ENCODE measurements at places on chromosomes 2 and 18.

GRCh38 chr2:108403494-108403893 is 25.7 kb downstream of the SULT1C4 start:
- DNase-seq: no peak

DNA sequence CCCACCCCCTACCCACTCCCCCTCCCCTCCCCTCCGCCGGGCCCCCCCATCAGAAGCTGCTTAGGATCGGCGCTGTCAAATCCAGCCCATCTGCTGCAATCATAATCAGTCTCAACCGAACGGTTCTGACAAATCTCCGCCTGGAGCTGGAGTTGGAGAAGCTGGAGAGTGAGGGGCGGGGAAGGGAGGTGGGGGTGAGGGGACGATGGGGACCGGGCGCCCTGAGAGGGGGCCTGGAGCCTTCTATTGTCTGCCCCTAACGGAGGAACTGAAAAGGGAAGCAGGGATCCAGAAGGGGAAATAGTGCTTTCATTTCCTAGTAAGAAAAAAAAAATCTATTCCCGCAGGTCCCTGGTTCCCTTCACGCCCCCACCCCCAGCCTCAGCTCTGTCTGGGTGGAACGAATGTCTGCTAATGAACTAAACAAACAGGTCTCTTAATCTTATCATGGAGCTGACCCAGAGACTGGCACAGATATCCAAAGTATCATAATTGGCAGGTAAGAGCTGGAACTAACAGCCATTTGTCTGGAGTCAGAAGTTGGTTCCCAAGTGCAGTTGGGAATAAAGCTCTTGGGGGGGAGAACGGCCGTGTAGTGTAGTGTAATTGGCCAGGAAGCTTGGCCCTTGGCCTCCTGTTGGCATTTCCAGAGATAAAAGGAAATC is 301.2 kb downstream of the NCKAP5 start:
- peak; percentile 35 for DNase-seq

DNA sequence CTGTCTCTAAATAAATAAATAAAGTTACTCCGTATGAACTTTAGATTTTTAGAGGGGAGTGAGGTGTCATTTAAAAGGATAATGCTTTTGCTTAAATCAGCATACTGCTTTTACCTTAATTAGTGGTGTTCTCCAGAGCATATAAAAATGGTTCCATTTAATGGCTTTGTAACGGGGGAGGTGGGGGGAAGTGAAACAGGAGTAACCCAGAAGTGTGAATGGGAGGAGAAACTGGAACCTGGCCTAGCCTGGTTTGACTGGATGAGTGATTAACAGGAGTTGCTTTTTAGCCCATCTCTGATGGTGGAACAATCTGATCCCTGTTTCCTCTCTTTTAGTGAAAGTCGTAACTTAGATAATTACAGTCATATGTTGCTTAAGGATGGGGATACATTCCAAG is 1.6 kb downstream of the CNDP2 start:
- no peak for DNase-seq

- no peak for DNase-seq
Observed at GRCh38 chr2:8926356-8926755, 77.1 kb downstream of the MBOAT2 start.

GRCh38 chr18:59428018-59428417 is 69.0 kb upstream of the LMAN1 start:
- DNase-seq: no peak

DNA sequence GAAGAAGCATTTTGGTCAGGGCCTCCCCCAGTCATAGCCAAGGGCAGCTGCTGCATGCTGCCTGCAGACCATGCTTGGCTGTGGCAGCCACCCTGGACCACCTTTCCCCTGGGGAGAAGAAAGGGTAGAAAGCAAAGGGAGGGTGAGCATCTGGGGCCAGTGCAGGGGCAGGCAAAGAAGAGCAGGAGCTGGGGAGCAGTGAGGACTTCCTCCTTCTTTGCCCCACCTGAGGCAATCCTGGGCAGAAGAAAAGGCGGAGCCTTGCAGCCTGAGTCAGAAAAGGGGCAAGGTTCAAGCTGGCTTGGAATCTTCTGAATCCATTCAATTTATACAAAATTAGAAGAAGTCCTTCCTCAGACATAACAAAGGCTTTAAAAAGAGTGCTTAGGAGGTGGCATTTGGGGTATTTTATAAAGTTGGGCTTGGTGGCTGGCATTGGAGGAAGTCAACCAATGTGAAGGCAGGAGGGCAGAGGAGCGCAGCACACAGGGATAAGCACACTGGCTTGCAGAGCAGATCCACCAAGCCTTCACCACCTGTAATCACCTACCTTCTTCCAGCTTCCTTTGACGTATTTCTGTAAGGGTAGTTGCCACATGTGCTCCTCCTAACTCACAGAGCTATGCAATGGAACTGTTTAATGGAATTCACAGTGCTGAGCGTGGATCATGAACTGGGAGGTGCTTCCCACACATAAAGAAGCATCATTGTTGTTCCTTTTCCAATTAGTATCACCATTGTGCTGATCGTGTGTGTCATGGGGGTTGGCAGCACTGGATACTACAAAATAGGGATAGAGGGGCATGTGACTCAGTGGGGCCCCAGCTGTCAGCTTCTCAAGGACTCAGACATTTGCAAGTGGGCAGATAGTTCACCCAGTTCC is 154.4 kb upstream of the EPAS1 start:
- no peak for DNase-seq

GRCh38 chr2:154588838-154589237 is 109.7 kb upstream of the KCNJ3 start:
- no peak for DNase-seq

GRCh38 chr18:21074336-21075323 is 37.0 kb downstream of the ROCK1 start:
- DNase-seq: no peak

DNA sequence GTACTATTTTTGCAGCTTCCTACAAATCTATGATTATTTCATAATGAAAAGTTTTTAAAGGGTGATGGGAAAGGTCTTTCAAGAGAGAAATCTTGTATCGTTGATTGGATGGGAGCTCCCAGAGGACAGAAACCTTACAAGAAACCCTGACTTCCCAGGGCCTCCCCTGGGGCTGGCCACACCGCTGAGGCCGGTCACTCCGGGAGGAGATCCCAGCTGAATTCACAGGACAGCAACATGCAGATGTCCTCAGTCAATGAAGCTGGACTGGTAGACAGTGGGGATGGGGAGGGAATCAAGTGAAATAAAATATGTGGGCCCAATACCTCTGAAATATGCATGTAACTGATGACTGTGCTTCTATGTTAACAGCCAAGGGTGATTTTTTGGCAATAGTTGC is 135.6 kb downstream of the TFCP2L1 start:
- DNase-seq: no peak

GRCh38 chr2:143263066-143263625 is 133.9 kb downstream of the ARHGAP15 start:
- DNase-seq: no peak

DNA sequence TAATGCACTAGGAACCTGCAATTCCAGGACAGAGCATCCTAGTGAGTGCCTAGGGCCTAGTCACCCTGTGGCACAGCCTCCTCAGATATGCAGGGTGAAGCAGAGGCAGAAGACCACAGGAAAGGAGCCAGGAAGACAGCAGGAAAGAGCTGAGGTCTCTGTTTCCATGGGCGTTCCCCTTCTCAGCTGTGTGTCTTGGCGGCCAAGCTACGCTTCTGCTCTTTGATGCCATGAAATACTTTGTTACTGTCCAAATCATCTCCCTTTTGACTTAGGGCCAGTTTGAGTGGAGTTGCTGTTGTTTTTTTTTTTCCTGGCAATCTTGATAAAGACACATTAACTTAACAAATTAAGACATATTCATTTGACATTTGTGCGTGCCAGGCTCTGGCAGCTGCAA is 67.3 kb downstream of the APOB start:
- DNase-seq: no peak

DNA sequence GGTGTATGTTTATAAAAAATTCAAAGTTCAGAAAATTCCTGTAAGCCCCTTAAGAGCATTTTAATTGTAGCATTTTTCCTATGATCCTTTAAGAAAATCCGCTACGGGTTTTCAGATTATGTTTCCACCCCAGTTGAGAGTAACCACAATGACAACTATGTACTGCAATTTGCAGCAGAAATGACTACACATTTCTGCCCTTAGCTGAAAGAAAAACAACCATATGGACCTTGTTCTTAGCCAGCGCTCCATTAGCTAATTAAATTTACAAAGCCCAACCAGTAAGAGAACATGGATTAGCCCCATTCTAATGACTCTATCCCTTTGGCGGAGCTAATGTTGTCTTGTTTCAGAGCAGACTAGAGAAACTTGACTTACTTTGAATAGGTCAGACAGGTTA is 247.6 kb downstream of the SLC8A1 start:
- no peak for DNase-seq

DNA sequence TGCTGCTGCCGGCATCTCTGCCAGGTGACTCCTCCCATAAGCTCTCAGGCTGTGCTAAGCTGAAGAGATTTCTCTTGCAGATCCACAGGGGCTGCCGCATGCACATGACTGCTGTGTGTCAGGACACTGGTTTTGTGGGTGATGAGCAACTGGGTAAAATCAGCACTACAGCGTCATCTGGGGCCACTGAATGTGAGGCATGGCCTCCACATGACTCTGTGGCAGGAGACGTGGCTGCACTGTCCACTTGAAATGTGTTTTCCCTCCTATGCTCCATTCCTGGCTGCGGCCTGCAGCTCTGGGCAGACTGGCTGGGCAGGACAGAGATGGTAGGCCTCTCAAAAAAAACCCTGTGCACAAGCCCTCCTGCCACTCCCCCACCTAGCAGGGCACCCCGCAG is 63.6 kb downstream of the MARCO start:
- no peak for DNase-seq

GRCh38 chr18:75322206-75322605 is 105.3 kb downstream of the SMIM21 start:
- no peak for DNase-seq

GRCh38 chr2:74620671-74621070 is 27.5 kb downstream of the M1AP start:
- no peak for DNase-seq
